Stimulated activated CD8-positive, alpha-beta memory T cell treated with anti-CD3 and anti-CD28 coated beads, Interleukin-7, amount 100 ng/mL, for 48 hours (primary cell): ENCODE measurements at places on chromosomes 6 and 20.

DNA sequence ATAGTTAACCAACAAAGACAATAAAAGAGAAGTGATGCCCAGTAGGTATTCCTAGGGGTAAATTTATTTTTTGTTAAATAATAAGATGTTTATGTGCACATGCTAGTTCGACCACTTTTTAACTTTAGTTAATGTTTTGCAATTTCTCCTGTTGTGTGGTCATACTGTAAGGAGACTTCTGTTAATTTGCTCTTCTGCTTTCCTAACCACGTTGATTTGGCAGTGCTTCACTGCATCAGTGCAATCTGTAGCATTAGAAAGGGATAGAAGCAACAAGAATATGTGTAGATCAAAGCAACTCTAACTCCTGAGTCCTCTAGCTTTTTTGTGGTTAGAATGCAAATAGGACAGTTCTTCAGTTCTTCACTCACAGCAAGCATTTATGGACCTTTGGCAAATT is 13.9 kb downstream of the MYB start:
- DNase-seq = no peak

DNA sequence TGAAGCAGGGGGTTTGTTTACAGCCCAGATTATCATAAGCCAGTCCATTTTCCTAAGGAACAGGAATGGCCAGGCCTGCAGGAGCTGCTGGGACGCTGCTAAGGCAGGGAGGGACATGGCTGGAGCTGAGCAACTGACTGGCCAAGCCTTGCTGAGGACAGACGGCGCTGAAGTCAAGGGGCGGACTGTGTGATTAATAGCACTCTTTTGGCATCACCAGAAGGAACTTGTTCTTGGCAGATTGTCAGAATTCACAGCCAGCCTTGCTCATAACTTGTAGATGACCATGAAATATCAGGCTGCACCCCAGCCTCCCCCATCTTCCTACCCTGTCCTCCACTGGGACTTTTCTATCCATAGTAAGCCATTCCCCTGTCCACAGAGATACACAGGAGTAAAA is 218.8 kb upstream of the RNF24 start:
- no peak for DNase-seq

- no peak for DNase-seq
Measured at GRCh38 chr6:3893487-3893886, 44.3 kb downstream of the FAM50B start.

DNA sequence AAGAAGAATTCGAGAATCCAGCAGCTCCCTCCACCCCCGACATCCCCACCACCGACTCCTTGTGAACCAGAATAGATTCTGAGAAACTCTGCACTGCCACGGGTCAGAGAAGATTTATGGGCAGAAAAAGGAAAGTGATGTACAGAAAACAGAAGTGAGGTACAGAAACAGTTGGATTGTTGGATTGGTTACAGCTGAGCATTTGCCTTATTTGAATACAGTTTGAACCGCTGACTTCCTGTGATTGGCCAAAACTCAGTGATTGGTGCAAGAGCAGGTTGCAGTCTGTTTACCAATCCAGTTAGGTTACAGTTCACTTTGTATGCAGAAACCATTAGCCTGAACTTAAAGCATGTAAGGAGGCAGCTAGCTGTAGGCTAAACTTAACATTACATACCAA is 131.2 kb upstream of the HDDC2 start:
- DNase-seq = no peak

- no peak for DNase-seq
Measured at GRCh38 chr6:72972579-72972978, 252.7 kb downstream of the KHDC1L start.

DNA sequence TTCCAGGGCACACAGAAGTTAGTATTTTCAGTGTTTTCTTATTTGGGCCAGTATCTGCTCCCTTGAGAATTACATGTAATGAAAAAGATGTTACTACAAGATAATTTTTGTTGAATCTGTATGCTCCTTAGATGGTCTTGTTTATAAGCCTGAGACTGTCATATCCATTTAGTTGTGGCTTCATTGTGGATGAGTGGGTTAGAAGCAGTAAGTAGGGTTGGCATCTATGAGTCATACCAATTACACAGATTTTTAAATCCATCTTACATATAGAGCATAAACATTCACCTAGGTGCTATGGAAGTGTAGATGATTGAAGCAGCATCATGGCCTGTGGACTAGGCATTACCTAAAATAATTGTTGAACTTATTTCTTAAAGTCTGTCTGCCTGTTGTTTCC is 13.5 kb upstream of the BAG2 start:
- no peak for DNase-seq

- DNase-seq = no peak
Measured at GRCh38 chr6:53892707-53893106, 97.9 kb downstream of the LRRC1 start.

DNA sequence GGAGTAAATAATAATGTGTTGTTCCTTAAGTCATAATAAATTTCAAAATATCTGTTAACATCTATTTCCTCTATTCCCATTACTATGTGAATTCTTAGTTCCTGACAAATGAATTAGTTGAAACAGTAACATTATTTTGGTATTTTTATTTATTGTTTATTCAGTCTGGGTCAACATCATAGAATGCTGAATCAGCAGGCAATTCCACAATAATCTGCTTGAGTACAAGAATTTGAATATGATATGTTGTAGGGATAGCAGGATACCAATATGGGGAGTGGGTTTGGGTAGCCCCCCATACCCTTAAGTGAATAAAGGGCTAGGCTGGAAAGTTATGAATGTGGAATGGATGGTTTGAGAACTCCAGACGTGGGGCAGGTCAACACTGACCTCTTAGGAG is 373.2 kb upstream of the CHD6 start:
- no peak for DNase-seq

- DNase-seq = no peak
Measured at GRCh38 chr20:56634307-56634706, 5.2 kb downstream of the TFAP2C start.

GRCh38 chr6:113610377-113610988 is 246.7 kb upstream of the MARCKS start:
- no peak for DNase-seq

- no peak for DNase-seq
Measured at GRCh38 chr20:38692436-38693411, 31.6 kb upstream of the SLC32A1 start.

- DNase-seq = no peak
Measured at GRCh38 chr6:25360621-25361020, 81.4 kb downstream of the CARMIL1 start.

DNA sequence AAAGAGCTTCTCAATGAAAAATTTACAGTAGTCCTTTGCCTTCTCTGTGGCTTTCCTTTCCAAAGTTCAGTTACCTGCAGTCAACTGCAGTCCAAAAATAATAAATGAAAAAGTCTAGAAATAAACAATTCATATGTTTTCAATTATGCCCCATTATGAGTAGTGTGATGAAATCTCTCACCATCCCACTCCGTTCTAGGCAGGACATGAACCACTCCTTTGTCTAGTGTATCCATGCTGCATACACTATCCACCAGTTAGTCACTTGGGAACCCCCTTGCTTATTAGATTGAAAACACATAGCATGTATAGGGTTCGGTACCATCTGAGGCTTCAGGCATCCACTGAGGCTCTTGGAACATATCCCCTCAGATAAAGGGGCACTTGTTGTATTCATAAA is 80.6 kb upstream of the EYA4 start:
- DNase-seq = no peak

GRCh38 chr20:37238426-37238825 is 23.2 kb downstream of the GHRH start:
- no peak for DNase-seq

DNA sequence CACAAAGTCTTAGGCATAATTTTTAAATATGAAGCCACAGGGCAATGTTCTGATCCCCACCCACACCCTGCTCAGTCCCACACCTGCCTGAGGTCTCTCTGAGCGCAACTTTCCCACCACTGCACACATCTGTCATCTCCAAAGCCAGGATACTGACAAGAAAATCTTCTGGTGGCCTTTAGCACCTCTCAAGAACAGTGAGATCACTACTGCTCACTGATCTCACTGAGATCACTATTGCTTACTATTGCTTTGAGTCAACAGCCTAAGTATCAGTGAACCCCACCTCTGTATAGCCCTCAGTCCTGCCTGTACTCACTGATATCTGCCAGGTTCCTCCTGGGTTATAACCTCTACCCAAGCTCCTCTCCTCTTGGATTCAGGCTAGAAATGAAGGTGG is 6.4 kb downstream of the TNFRSF21 start:
- no peak for DNase-seq

DNA sequence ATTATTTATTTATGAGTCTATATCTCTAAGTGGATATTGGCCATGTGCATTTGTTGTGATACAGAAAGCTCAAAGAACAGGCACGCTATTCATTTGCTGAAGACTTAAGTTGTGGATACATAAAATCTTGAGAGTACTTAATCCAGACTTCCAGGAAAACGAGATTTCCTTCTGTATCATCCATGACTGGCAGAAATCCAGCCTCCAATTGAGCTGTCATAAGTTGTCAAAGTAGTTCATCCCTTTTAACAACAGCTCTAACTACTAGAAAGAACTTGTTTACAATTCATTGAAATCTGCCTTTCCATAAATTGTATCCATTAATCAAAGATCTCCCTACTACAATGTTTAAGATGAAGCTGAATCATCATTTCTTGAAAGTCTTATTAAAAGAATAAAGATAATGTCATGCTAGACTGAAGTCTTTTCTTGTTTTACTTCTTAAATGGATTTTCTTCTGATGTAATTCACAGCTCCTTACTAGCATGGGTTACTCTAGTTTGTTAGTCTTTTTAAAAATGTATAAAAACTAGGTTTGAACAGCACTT is 447.3 kb upstream of the CITED2 start:
- DNase-seq = no peak
